ENCODE measurements at places on chromosomes 3 and 15.
A peak's percentile ranks its signal among the peaks of the same experiment; 100 is the strongest.

DNA sequence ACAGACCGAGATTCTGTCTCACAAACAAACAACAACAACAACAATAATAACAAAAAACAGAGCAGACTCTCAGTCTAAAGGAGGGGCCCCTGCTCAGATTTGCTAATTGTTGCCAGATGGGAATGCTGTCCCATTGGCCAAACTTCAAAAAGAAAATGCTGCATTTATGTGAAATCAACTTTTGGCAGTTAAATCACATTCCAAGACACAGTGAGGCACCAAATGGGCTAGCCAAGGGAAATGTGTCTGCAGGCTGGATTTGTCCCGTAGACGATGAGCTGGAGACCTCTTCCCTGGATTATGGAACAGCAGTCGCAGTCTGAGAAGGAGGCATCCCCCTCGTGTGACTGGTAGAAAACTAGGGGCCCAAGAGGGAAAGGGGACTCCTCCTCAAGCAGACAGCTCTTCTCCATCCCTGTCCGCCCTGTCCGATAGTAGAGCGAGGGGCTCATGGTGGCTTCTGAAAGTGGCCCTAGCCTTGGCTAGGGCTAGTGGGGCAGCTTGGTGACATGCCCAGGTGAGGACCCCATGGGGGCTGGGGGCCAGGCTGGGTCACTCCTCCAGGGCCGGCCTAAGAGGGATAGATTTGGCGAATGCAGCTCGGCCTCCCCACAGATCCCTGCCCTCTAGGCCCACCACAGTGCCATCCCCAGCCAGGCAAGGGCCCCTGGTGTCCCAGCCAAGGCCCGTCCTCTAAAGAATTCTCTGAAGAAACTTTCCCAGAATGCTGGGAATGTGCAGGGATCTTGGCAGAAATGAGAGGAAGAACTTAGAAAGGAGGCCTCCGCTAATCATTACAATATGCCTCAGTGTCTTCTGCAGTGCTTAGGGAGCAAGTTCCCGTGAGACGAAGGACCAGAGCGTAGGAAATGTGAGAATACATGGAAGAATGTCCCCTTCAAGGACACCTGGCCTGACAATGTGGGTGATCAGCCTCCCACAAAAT is 2.0 kb downstream of the SLC22A14 start:
- no peak for DNase-seq

DNA sequence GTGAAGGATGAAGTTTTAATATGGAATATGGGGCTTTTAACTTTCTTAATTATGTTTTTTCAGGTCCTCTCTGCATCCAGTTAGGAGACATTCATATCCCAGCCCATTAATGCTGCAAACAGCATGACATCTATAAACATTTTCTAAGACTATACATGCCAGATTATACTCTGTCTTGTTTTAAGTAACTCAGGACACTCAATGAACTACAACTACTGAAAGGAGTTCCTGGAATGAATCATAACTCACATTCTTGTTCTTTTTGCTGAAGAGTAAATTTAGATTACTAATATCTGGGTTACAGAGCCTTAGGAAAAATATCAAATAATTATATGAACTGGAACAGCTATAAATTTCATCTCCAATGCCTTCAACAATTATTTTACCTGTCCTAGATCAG is 167.4 kb downstream of the STAG1 start:
- no peak for DNase-seq

- no peak for DNase-seq
Measured at GRCh38 chr3:193813501-193813830, 220.5 kb downstream of the OPA1 start.

DNA sequence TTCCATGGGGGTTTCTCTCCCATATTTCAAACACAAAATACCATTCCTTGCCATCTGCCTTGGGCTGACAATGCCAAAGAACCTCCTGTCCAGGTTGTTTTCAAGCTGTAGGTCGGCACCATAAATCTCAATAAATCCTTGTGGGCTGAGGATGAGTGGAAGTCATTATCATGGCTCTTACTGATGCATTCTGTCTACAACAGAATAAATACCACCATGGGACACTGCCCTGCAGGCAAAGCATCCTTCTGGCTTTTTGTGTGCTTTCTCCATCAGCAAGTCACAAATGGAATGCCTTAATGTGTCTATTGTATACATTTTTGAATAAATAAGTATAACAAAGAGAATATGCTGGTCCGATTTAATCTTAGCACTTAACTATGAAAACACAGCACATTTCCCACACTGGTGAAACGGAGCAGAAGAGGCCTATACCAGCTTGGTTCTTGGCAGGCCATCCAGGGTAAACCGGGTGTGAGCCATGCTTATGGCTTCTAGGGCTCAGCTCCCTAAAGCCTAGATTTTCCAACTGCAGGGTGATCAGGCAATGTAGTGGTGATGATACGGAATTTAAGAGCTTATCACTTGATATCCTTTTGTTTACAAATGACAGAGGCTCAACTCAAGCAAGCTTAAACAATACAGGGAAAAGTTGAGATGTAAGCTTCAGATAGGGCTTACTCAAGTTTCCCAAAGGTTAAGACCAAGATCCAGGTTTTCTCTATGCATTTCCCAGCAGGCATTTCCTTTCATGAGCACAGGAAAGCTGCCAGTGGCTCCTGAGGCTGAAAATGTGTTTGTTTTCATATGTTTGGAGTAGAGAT is 133.2 kb upstream of the LRTM1 start:
- no peak for DNase-seq

DNA sequence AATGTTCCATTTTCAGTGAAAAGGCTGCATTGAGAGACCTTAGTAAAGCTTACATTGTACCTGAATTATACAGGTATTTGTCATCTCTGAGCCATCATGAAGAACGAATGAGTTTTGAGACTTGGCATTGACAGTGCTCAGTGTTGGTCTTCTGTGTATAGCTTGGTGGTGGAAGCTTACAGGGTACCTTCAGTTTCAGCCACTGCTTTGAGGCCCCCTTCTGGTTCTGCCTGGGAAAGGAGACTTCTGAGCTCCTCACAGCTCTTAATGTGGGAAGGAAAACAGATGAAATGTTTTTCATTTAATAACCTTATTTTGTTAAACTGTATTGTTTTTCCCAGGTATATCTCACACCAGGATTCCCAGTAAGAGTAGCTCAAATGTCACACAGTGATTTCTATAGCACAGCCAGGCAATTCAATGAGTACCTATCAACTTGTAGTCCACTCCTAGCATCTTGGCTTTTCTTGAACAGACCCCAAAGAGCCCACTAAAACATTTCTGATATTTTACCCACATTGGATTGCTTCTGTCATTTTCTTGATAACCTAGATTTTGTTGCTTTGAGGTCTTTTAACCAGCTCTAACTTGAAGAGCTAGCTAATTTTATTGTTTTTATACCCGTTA is 5.6 kb downstream of the SERPINI1 start:
- peak; percentile 44 for DNase-seq

DNA sequence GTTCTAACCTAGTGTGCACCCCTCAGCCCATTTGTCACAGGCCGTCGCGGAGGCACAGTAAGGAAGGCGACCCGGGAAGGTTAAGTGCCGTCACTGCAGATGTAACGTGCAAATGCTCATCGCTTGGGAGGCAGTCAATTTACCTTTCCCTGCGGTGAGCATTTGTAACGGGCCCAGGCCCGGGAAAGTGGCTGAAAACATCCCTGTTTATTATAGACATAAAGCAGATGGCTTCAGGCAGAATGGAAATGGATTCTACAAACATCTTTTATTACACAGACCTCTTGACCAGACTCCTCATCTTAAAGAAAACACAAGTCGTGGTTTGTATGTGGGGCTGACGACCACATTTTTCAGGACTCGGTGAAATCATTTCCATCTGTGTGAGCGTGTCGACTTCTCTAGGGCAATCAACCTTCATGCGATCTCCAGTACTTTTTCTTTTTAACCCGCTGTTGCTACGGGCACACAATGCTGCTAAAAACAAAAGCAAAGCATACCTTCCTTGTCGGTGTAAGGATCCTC is 43.6 kb downstream of the NMNAT3 start:
- no peak for DNase-seq

DNA sequence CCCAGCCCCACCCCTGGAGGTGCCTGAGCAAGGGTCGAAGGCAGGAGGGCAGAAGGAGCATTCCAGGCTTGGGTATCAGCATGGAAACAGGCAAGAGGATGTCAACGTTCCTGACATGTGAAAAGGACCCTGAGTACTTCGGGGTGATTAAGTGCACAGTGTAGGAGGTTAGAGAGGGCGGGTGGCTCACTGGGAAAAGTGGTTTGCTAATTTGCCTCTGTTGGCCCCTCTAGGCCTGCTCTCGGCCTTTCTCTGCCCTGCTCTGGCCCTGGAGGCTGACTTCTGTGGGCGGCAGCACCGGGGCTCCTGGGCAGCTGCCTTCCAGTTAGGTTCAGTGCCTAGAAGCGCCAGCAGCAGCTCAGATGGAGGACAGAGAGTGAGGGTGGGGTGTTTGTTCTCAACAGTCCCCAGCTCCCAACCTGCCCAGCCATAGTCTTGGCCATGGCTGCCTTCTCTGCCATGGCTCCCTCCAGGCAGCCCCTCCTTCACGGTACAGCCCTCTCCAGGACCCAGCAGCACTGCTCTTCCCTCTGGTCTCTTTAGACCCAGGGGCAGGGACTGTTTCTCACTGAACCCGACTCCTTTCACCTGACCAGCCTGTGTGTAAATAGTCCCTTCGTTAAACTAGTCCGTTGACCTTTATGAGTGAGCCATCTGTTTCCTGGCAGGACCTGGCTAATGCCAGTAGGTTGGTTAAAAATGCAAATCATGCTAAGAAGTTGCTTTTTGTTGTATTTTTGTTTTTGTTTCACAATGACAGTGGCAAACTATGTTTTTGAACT is 107.1 kb upstream of the TPM1 start:
- peak; percentile 46 for DNase-seq

GRCh38 chr3:149812165-149812605 is 830 bp upstream of the RNF13 start:
- DNase-seq = no peak
